ENCODE measurements at places on chromosomes 4 and X.

- DNase-seq = no peak
Measured at GRCh38 chr4:2286904-2287593, 25.1 kb upstream of the MXD4 start.

DNA sequence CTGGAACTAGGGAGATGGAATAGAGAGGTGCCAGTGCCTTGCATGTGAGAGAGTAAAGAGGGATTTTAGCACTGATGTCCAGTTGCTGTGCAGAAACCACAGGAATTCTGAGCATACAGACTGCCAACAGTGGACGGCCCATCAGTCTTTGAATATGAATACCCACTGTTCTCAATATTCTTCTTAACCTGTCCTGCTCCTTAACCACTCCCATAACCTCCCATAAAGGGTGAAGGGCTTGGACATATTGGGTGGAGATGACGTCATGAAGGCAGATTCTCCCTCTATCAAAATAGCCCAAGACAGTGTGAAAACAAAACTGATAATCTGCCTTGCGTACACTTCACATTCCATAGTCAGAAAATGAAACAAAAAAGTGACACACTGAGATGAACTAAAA, 1313.7 kb upstream of the PABPC4L start:
- no peak for DNase-seq

GRCh38 chrX:94961730-94962129, 1287.7 kb downstream of the FAM133A start:
- no peak for DNase-seq

DNA sequence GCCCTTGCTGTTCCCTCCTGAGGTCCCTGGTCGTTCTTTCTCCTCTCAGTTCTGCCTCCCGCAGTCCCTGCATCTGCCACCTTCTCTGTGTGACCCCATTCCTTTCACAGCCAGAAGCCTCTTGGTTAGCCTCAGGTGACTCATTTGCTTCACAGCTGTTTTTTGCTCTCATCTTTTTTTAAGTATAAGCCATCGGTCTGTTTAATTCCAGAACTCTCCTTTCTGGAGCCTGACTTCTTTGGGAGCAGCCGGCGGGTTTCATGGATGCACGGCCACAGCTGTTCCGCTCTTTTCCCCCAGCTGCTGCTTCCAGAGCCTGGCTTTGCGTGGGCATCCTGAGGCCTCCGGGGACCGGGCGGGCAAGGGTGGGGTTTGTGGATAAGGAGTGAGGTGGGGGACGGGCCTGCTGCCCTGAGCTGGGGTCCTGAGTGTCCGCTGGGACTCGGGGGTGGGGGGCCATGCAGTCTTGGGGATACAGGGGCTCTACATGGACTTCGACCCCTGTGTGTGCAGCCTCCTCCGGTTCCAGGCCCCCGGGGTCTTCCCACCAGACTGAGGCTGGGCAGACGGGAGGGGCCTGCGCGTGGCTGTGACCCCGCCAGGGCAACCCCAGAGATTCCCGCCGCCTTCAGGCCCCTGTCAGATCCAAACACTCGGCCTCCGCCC, 46.7 kb downstream of the PCGF3 start:
- DNase-seq = no peak

DNA sequence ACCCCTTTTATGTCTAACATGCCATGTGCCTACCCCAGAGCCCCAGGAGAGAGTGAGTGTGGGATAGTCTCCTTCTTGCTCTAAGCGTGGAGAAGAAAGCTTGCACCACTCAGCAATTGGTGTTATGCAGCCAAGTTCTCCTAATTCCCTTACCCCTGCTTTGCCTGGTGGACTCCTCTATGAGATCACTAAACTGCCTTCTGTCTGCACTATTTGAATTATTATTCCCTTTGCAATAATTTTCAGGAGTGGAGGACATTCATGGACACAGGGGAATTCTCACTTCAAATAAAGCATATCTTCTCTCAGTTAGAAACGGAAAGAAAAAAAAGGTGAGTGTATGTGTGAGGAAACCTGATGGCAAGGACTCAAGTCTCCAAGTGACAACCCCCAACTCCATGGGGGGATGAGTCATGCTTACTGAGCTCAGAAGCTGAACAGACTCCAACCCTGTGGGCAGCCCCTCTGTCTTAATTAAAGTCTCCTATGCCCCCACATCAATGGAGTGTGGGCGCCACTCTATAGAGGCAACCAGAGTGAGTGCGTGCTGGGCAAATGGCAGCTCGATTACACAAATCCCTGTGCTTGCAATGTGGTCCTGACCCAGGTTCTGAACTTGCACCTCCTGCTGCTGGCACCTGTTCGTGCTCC, 381.9 kb downstream of the RAB28 start:
- peak; percentile 31 for DNase-seq

DNA sequence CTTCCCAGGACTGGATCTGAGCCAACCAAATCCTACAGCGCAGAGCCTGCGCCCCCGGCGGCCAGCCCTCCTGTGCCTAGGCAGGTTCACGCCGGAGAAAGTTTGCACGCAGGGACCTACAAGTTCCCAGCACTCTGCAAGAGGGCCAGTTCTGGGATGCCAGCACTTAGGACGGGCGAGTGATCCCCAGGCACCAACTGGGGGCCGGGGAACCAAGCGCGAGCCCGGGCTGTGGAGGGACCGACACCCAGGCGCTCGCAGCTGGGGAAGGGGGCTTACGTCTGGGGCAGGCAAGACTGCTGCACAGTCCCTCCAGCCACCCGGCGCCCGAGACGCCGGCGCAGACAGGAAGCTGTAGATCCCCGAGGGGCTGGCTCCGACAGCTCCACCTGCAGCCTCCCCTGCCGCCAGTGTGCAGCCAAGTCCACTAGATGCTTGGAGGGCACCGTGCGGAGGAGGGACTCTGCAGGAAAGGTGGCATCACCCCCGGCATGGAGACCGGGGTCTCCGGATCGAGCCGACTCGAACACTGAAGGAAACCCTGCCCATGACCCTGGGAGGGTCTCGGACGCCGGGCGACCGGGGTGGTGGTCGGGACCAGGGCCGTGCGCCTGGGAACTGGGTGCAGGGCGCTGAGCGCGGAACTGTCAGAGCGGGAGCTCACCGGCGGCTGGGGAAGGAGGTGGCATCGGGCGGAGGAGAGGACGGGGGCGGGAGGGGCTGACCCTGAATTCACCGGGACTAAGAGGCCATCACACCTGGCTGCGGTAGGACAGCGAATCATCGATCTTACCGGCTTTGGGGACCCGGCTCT, 566 bp downstream of the CORIN start:
- DNase-seq = peak; percentile 75

DNA sequence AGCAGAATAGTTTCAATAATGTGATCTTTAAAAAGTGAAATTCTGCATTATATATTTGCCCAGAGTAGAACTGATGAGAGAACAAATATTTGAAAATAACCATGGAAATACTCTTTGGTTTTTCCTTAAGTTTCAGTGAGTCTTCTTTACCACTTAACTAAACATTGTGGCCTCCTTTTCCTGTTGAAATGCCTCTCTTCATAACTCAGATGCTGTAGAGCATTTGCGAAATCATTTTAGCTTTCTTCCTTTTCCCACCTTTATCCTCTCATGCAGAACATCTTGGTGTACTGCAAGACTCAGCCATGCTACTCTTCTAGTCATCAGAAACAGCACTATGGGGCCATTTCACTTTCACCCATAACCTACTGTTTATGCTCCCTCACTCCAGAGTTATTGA, 48.2 kb downstream of the CASK start:
- no peak for DNase-seq

- no peak for DNase-seq
Measured at GRCh38 chr4:86890790-86891189, 1.4 kb downstream of the C4orf36 start.

DNA sequence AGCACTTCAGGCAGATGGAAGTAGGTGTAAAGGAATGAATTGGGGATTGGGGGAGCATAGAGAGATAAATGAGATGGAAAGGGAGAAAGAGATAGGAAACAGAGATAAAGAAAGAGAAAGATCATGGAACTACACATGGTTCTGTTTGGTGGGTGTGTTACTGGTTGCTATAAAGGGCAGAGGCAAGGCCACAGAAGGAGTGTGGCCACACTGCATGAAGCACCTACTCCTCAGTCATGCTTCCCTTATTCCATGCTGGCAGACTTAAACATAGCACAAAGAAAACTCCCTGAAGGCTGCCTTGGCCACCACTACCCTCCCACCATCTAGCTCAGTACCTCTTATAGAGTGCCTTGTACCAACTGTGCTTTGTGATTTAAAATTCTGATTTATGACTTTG, 56.9 kb downstream of the OPHN1 start:
- DNase-seq = no peak

DNA sequence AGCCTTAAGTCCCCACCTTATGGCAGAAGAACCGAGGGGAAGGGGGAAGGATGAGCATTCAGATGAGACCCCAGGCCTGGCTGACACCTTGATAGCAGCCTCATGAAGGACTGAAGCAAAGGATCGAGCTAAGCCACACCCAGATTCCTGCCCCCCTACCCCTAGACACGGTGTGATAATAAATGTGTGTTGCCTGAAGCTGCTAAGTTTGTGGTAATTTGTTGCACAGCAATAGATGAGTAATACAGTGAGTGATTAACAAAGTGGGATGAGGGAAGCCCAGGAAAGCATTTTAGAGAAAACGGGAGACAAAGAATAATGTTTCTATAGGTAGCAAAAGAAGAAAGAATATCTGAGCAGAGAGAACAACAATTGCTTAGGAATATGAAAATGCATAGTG, 404.2 kb downstream of the MID1IP1 start:
- no peak for DNase-seq

DNA sequence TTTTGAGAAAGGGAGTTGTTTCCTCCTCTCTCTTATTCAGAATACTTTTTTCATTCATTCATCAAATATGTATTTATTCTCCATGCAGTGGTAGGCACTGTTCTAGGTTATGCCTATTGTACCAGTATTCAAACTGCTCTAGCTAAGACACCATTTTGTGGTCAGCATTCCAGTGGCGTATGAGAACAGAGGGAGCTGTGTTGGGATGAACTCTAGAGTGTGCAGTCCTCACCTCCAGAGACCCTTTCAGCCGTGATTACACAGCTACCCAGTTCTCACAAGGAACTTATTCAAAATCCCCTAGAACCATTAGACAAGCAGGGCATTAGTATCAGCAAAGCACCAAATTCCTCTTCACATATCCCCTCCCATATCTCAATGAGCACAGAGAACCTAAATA, 4.2 kb downstream of the TLR1 start:
- DNase-seq = no peak

DNA sequence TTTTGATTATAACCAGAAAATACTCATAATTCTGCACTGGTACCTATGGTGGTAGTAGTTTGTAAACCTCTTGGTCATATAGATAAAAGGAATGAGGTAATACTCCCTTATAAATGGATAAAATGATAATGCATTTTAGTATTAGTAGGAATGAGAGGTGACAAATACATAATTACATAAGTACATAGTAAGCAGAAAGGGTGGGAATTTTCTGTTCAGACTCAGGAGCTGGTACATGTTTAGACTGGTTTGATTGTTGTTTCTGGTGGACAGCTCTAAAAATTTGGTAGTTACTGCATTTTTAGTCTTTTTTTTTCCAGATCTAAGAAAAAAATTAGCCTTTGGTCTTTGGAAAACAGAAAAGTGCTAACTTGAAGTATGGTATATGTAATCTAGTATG, 70.4 kb upstream of the AGA start:
- no peak for DNase-seq

GRCh38 chr4:20359692-20360091, 108.0 kb downstream of the SLIT2 start:
- peak; percentile 77 for DNase-seq

DNA sequence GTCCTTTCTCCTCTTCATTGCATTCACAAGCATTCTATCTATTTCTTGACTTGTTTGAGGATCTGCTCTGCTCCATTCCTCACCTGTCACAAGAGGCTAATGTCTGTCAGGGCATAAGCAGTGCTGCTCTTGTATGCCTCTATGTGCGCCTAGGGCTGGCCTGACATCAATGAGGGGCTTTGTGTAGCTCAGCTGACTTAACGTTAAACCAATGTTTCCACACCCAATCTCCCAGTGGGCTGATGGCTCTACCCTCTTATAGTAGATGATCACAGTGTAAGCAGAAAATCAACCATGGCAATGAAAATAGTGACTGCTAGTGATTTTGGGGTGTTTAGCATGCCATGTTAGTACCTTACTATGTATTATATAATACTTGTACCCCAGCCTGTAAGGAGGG, 139.0 kb downstream of the UNC5C start:
- DNase-seq = no peak
